ENCODE measurements at places on chromosomes 5 and 9. TPM values are rescaled to one million over a fixed set of nuclear protein-coding genes. Genes with fewer than 3 reads are reported as not detected.

GRCh38 chr5:63233361-63233760 is 654.7 kb downstream of the LRRC70 start:
- DNase-seq, result no peak

- DNase-seq, result no peak
Observed at GRCh38 chr9:20320921-20321320, 301.4 kb downstream of the MLLT3 start.

DNA sequence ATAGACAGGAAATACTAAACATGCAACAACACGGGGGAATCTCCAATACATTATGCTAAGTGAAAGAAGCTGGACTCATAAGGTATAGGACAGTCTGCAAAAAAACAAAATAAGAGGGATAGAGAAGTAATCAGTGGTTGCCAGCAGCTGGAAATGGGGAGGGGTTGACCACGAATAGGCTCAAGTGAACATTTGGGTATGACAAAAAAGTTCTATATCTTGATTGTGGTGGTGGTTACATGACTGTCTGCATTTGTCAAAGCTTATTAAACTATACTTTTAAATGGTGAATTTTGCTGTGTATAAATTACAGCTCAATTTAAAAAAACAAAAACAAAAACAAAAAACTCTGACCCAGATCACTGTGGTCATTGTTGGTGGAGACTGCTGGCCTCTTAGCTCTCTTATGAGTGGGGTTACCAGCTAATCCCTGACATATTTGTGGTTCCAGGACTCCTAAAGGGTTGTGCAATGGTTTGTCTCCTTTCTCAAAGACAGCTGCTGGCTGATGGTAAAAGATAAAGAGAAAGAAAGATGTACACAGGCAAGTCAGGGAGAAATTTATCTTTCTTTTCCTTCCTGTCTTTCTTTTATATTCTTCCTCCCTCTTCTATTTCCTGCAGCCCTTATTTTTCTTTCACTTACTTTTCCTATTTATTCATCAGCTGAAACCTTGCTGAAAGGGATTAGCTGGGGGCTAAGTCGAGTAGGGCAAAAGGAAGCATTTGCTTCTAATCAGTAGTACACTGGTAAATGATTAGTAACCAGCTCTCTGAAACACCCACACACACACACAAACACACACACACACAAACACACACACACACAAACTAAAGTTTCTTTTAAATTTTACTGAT is 42.6 kb upstream of the APC start:
- no peak for DNase-seq

GRCh38 chr5:159667286-159667685 is 249.0 kb upstream of the ADRA1B start:
- no peak for DNase-seq

DNA sequence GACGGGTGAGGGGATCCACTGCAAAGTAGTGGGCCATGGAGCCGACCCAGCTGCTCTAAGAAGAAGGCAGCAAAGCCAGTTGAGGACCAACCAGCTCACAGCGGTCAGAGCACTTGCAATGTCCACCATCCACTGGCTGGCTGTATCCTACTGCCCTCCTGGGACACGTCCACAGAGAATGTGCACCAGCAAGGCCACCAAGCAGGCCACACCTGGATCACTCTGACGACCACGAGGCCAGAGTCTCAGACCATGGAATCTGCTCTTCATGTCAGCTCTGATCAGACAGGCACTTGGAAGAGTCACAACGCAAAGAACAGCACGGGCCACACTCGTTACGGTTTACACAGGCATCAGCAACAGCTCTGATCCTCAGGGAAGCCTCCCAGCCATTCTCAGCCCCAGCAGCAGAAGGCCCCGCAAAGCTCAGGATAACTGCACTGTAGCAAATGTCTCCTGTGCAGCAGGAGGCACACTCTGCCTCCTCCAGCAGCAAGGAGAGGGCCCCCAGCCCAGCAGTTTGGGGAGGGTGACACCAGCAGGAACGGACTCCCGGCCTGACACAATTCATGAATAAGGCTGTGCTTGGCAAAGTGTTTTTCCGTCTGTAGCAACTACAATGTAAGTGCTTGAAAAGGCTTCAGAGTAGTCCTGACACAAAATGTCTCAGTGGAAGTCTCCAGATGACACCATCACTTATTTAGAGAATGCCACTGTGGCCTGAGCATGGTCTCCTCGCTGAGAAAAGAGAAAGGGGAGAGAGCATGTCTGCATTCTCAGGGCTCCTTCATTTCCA is 15.7 kb downstream of the SEMA4D start:
- DNase-seq, result no peak

GRCh38 chr5:175037820-175038219 is 313.4 kb downstream of the MSX2 start:
- DNase-seq, result no peak

- DNase-seq, result no peak
Observed at GRCh38 chr9:120701248-120701647, 13.0 kb downstream of the MEGF9 start.

GRCh38 chr9:32426278-32426939 is 42.0 kb downstream of the ACO1 start:
- DNase-seq, result no peak

GRCh38 chr9:88593537-88594185 is 58.7 kb downstream of the NXNL2 start:
- peak; percentile 82 for DNase-seq

GRCh38 chr5:9956725-9957124 is 293.0 kb downstream of the ATPSCKMT start:
- DNase-seq, result no peak

DNA sequence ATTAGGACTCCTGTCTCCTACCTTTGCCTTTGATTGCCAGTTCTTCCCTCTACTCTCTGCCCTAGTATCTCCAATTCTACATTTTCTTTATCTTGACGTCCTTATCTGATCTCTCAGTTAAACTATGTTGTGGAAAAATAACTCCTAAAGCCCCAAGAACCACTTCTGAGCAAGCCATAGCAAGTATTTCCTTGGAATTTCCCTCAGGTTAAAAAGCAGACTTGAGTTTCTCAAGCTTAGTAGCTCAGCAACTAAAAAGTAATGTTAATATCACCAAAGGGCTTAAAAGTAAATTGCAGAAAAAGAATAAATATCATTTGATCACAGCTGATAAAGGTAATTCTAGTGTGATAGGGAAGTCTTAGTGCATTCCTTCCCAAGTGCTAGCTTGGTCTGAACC is 13.2 kb upstream of the HSPB3 start:
- no peak for DNase-seq

GRCh38 chr9:77016121-77016525 is 3.3 kb upstream of the FOXB2 start:
- DNase-seq, result peak; percentile 22

GRCh38 chr5:180212363-180213255 is 3.6 kb upstream of the RASGEF1C start:
- DNase-seq, result peak; percentile 18

DNA sequence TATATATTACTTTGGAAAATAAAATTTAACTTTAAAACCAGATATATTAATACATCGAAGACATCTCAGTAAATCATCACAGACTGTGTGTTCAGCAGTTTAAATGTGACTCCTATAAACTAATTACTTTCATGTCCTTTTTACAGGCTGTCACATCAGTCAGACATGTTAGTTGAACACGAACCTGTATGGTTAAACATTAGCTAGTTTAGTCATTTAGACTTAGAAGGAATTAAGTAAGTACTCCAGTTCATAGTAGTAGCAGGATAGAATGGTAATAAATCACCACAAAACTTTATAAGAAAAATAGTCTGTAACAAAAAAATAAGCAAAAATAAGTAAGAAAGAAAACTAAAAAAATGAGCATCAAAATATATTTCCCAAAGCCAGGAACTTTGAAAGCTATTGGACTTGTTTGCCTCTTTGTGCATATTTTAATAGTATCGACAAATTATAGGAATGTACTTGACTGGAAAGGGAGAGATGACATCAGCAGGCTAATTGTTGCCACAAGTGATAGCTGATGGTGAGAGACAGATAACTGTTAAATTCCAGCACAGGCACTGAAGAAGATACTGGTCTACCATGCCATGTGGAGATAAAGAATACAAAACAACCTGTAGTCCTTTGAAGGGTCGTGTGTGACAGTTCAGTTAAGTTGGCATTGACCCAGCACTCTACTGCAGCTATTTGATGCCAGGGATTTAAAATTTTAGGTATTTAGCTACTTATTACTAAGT is 83.9 kb downstream of the RIC1 start:
- no peak for DNase-seq

- DNase-seq, result no peak
Observed at GRCh38 chr5:132184588-132184987, 43.1 kb downstream of the P4HA2 start.

DNA sequence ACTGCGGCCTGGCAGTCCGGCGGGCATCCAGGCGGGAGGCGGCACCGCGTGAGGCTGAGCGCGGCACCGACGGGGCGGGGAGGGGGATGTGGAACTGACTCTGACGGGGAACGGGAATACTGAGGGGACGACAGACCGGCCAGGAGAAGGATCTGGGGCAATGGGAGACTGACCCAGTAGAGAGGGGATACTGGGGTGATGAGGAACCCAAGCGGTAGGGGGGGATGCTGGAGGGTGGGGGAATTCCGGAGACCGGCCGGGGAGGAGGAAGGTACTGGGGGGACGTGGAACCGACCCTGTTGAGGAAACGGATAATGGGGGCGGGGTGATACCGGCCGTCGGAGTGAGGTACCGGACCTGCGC is 423 bp downstream of the IPPK start:
- DNase-seq, result peak; percentile 46

DNA sequence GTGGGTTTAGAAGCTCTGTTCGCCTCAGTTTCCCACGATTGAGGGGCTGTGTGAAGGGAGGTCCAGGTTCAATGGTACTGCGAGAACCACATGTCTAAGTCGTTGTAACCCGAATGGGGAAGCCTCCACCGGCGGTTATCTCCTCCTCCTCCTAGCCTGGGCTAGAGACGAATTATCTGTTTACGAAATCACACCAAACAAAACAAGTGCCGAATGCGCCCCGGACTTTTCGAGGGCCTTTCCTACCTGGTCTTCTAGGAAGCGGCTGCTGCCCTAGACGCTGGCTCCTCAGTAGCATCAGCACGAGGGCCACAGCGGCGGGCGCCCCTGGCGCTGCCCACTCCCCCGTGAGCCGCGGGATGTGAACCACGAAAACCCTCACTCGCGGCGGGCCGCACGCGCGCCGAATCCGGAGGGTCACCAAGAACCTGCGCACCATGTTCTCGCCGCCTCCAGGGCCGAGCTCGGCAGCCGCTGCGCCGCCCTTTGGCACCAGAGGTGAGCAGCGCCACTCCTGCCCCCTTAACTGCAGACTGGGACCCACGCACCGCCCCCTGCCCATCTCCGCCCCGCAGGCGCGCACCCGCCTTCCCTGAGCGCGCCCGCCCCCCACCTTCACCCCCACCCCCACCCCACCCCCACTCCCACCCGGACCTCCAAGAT is at the start of gene CDKN2A:
TSS of gene CDKN2A (minus strand) at position 500 of the 663 bp plus-strand sequence.
- no peak for DNase-seq

GRCh38 chr5:55657443-55657842 is 54.7 kb downstream of the SLC38A9 start:
- DNase-seq, result no peak

- no peak for DNase-seq
Observed at GRCh38 chr5:151092762-151093161, 11.9 kb upstream of the TNIP1 start.

DNA sequence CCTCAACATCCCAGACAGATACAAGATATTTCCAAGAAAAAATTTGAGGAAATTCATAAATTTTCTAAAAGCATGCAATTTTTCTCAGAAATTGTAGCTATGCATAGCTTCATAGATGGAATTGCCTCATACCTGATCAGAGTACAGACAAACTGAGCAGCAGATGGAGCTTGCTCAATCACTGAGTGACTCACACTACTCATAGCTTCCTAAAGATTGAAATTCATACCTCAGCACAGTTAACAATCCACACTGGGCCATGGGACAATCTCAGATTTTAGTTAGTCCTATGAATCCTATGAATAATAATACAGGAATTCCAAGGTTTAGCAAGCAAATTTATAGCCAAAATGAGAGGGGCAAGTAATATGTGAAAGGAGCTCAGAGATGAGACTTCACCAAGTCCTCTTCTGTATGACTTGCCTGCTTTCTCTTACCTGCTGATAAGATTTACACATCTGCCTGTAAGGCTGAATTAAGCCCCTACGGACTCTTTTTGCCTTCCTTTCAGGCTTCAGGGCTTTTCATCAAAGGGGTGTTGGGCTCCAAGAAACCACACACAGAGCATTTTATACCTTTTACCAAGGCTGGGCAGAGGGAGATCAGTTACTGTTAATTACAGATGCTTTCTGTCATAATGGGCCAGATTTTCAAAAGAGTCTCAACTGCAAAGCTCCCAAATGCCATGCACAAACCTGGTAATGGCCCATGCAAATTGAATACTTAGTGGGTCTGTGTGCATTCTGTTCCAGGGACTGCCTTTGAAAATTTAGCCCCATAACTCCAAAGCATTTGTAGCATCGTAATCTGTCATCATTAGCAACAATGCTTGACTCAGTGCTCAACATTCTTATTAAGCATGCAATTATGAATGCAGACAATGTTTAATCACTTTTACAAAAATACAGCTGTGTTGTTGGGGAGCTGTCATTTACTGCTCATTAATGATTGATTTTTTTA is 439.3 kb downstream of the DTWD2 start:
- DNase-seq, result no peak

DNA sequence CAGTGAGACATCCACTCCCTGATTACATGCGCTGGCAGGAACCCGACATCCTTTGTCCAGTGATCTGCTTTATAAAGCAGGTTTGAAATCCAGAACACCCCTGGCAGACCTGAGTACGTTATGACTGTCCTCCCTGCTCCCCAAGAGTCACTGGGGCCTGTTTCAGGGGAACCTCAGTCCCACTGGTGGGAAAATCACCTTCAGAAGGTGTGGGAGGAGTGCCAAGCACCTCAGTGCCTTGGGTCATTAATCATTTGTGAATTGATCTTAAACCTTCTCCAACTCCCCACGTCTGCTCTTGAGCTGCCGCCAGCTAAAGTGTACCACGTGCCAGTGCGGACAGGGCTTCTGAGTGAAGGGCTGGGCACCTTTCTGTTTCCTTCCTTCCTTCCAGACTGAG is 16.2 kb downstream of the SLC6A3 start:
- DNase-seq, result no peak

DNA sequence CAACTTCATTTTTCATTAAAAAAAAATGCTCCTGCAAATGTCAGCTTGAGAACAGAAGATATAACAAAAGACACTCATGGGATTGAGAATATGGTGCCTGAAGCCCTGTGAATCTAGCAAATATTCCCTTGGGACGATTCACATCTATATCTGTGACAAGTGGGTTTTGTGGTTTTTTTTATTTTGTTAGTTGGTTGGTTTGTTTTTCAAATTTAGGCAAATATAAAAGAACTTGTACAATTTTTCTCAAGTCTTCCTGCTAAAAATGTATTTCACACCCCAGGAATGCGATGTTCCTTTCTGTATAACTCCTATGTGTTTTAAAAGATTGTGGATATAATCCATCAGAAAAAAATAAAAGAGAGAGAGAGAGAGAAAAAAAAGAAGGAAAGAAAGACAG is 1061.8 kb upstream of the ARRDC3 start:
- no peak for DNase-seq

The CHD1 gene
- 17.8 TPM for polyA plus RNA-seq

The KIF4B gene
- 0.01 TPM for polyA plus RNA-seq

The KIAA1958 gene
- polyA plus RNA-seq, result 2.0 TPM

The PCDHAC2 gene
- polyA plus RNA-seq, result 1.3 TPM

The CD274 gene
- 30.7 TPM for polyA plus RNA-seq

The SLC34A1 gene
- polyA plus RNA-seq, result 0.02 TPM

The ELAVL2 gene
- 0.02 TPM for polyA plus RNA-seq

The IL7R gene
- polyA plus RNA-seq, result 10.9 TPM

The LCN15 gene
- polyA plus RNA-seq, result not detected

The CLIC3 gene
- polyA plus RNA-seq, result 90.2 TPM
